ENCODE measurements at places on chromosomes 6 and 20.

DNA sequence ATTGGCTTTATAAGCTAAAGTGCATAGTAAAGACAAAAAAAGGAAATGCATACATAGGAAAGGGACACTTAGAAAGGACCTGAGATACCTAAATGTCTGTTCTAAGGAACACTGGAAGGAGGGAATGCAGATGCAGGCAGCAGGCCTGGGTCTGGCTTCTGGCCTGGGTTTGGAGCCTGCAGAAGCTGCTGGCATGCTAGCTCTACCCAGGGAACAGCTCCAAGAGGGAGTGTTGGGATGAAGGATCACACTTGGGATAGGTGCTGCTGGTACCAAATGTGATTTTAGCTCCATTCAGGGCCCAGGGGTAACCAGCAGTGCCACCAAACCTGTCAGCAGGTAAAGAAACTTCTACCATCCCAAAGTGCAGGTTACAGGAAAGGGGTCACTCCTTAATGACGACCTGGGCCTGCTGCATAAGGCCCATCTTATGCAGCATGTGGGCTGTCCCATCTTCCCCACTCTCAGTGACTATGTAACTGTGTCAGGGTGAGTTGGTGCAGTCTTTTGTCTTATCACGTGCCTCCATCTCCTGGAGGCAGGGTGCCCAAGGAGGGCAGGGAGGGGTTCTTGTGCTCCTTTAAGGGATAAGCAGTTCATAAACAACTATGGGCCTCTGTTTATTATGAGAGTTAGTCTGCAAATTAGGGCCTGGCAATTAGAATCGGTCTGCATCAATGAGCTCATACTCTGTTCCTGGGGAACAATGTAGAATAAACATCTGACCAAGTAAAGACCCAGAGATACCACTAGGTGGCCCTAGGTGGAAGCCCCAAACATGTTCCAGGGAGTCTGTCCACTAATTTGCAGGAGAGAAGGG, 26.9 kb downstream of the DDX27 start:
- no peak for DNase-seq

GRCh38 chr6:97133067-97133466, 149.9 kb downstream of the MMS22L start:
- DNase-seq, result no peak

- DNase-seq, result no peak
These were observed 987.3 kb downstream of the PHF3 start for GRCh38 chr6:64622944-64623343.

- no peak for DNase-seq
These were observed 151.4 kb upstream of the LAMA2 start for GRCh38 chr6:128731249-128732165.

GRCh38 chr6:162118706-162119105, 608.9 kb downstream of the PRKN start:
- DNase-seq, result no peak

GRCh38 chr20:4443016-4443415, 278.7 kb upstream of the PRND start:
- DNase-seq, result no peak

GRCh38 chr6:42693725-42694323, 28.6 kb downstream of the PRPH2 start:
- DNase-seq, result no peak

- DNase-seq, result peak; percentile 81
These were observed 14.3 kb upstream of the PIM1 start for GRCh38 chr6:37155394-37156312.

GRCh38 chr6:9982215-9982614, 432.7 kb downstream of the TFAP2A start:
- DNase-seq, result no peak

- peak; percentile 37 for DNase-seq
These were observed 4.2 kb downstream of the RNASET2 start for GRCh38 chr6:166952121-166952520.

DNA sequence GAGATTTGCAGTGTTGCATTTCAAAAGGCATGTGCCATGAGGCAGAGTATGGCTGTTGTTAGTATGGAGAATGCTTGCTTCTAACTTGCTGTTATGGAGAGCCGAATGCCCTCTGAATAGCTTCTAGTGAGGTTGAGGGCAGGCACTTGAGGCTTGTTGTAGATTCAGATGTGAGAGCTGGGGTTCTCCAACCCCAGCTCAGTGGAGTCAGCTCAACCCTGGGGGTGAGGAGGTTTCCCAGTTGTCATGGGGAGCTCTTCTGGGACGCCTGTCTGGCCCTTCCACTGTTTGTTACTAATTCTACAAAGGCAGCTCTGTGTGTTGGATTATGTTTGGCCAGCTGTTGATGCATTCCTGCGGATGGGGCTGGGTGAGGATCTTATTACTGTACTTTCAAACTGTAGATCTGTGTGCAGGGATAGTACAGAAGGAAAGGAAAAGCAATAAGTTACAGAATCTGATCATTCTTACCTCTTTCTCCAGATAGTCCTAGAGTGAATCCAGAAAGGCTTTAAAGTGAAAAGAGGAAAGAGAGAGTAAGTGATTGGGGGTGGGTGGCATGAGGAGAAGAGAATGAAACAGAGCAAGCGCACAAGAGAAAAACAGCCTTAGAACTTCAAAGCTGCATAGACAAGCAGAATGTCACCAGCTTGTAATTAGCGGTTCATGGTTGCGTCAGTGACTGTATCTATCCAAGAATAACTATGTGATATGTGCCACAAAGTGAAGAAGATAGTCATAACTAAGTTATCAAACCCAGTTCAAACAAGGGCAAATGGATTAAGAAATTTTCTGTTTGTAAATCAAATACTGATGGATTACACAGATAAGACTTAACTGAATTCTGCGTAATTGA, 148.7 kb downstream of the PRL start:
- no peak for DNase-seq

GRCh38 chr6:129936329-129937165, 75.4 kb upstream of the TMEM244 start:
- DNase-seq, result peak; percentile 11

DNA sequence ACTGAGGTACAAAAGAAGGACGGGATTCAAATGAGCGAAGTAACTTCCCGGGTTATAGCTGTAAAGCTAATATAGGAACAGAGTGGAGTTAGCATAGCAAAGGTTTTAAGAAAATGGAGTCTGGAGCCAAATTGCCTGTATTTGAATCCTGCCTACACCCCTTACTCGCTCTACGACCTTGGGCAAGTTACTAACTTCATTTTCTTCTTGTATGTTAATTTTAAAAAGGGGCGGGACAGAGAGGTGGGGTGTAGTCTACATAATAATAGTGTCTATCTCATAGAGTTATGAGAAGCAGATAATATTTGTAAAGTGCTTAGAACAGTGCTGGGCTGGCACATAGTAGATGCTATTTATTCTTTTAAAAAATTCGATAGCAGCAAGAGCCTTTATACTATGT, 705 bp downstream of the ZSCAN23 start:
- DNase-seq, result no peak

DNA sequence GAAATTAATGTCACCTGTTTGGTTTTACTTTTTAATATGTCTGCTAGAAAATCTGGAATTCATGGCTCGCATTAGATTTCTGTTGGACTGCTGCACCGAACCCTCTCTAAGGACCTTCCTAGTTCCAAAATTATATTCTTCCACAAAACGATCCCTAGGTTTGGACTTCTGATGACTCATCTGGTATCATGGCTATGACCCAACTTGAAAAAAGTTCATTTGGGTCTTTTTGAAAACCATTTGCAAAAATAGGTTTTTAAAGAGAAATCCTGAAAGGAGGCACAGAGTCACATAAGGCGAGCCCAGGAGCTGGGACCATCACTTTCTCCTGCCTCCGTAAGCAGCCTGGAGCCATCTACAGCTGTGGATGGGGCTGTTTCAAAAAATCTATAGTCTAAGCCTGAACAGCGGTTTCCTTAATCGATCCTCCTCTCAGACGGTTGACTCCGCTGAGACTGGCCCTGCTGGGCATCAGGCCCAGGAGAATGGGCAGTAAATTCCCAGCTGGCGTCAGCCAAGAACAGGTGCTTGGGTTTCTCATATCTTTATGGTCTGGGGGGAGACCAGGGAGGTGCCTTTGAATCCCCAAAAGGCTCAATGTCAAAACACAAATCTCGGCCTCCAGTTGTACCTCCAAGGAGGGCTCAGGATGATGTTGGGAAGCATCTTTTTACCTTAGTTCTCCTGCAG, 44.6 kb downstream of the SLC24A3 start:
- no peak for DNase-seq

GRCh38 chr6:30612213-30612612, 4.8 kb downstream of the PPP1R10 start:
- no peak for DNase-seq

GRCh38 chr20:20079102-20079784, 26.9 kb downstream of the CFAP61 start:
- DNase-seq, result no peak

GRCh38 chr20:23928788-23929187, 49.2 kb upstream of the CST5 start:
- peak; percentile 34 for DNase-seq

GRCh38 chr20:64001607-64002011, 20.7 kb downstream of the PRPF6 start:
- no peak for DNase-seq

DNA sequence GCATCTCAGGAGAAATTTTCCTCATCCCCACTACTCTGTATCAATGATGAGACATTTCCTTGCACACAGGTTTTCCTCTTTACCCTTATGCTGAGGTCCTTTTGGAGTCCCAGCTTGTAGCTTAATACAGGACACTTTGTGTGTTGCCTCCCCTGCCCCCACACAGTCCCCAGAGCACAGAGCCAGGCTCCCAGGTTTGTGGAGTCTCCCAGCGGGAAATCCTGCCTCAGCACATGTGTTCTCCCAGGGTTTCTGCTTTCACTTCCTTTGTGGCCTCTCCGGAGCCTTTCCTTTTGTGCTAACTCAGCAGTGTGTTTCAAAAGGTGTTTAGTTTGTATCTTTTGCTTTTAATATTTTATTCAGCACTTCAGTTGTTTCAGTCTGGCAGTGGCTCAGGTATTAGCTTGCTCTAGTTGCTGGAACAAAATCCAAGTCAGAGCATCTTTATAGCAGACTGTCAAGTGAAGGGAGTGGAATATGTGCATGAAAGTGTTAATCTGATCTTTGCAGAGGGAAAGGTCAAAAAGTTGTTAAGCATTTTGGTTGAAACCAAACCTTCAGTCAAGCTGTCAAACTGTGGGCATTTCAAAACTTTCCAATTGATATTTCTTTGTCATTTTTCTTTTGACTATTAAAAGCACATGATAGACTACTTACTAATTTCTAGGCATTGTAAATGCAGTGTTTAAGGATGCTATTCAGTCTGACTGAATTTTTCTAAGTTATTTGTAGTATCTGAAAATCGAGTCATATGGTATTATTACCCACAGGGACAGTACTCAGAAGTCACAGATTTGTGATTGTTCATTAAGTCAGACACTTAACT, 8.6 kb downstream of the SNX9 start:
- no peak for DNase-seq

DNA sequence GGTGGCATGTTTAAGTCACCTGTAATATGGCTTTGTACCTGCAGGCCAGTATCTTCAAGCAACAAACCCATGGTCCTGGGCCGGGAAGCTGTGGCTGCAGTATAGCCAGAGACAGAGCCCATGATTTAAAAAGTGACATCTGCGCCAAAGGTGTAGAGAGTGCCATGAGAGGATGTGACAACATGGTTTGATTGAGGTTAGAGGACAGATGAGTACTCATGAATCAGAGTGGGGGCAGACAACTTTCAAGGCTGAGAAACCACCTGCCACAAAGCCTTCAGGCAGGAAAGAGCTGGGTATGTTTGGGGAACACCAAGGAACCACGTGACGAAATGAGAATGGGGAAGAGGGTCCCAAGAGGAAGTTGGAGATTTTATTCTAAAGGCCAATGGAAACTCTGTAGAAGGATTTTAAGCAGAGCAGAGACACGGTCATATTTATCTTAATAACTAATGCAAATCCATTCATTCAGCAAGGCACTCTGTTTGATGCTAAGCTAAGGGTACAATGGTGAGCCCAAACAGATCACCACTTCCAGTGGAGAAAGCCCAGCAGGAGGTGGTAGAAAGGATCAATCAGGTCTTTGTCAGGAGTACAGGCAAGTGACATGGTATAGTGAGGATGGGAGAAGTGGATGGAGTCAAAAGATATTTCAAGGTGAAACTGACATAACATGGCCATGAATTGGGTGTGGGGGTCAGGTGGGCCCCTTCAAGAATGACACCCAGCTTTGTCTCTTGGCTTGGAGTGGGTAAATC, 3.4 kb upstream of the MICAL1 start:
- DNase-seq, result peak; percentile 41

DNA sequence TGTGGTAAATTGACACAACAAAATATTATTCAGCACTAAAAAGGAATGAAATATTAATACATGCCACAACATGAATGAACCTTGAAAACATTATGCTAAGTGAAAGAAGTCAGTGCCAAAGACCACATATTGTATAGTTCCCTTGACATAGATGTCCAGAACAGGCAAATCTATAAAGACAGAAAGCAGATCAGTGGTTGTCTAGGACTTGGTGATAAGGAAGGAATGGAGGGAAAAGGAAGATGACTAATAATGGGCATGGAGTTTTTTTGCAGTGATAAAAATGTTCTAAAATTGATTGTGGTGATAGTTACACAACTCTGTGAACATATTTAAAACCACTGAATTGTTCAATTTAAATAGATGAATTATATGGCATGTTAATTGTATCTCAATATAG, 32.5 kb downstream of the TBX18 start:
- DNase-seq, result no peak

DNA sequence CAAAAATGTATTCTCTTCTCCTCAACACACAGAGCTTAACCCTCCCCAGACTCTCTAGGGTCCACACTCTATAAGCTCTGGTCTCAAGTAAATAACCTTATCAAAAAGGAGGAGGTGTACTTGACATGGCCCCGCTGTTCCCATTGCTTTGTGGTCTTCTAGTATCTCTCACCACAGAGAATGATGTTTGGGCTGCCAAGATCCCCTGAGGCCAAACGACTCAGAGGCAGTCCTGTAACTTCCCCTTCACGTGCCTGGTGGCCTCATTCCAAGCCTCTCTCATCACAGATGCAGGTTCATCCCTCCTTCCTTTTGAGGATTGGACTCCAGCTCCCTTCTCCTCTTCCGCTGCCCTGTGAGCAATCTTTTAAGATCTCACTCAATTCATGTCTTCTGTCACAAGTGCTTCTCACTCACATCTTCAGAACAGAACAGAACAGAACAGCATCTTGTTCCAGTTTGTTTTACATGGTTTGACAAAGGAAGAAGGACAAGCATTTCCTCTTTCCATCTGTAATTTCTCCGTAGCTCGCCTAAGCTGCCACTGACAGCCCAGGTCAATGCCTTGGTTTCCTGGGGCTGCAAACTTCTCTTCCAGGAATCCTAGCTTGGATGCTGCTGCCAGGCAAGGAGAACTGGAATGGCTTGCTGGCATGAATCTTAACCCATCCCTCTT, 541.5 kb downstream of the CD83 start:
- no peak for DNase-seq

GRCh38 chr6:122694075-122694474, 83.9 kb downstream of the PKIB start:
- DNase-seq, result no peak

All from stimulated activated CD4-positive, alpha-beta T cell treated with anti-CD3 and anti-CD28 coated beads, Interleukin-1b, Interleukin-23, amount 100 ng/mL, for 48 hours (primary cell).